ENCODE measurements at places on chromosomes 1 and 21.
A peak's percentile ranks its signal among the peaks of the same experiment; 100 is the strongest.

DNA sequence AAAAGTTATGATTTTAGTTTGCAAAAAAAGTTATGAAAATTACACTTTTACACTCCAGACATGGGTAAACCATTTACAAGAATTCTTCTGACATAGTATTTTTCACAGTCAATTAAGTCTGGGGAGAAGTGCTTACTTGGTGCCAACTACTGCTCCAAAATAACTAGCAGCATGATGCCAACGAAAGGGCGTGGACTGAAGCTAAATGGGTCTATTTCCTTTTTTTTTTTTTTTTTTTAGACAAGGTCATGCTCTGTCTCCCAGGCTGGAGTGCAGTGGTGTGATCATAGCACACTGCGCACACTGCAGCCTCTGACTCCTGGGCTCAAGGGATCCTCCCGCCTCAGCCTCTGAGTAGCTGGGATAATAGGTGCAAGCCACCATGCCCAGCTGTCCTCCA lies 43.2 kb downstream of the FMO4 start:
- no peak for DNase-seq

DNA sequence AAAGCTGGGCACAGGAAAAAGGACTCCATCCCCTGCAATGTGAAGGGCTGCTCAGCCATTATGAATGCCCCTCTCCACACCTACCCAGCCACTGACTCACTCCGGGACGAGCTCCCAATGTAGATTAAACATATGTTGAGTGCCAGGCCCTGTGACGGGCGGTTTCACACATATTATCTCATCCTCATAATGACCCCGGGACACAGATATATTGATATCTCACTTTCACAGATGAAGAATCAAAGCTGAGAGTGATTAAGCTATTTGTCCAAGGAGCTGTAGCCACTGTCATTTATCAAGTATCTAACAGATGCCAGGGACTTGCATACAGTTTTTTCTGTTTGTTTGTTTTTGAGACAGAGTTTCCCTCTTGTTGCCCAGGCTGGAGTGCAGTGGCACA lies 35.0 kb upstream of the SLC30A1 start:
- no peak for DNase-seq

- DNase-seq: no peak
Measured at GRCh38 chr1:155117610-155118009, 10.1 kb upstream of the EFNA1 start.

DNA sequence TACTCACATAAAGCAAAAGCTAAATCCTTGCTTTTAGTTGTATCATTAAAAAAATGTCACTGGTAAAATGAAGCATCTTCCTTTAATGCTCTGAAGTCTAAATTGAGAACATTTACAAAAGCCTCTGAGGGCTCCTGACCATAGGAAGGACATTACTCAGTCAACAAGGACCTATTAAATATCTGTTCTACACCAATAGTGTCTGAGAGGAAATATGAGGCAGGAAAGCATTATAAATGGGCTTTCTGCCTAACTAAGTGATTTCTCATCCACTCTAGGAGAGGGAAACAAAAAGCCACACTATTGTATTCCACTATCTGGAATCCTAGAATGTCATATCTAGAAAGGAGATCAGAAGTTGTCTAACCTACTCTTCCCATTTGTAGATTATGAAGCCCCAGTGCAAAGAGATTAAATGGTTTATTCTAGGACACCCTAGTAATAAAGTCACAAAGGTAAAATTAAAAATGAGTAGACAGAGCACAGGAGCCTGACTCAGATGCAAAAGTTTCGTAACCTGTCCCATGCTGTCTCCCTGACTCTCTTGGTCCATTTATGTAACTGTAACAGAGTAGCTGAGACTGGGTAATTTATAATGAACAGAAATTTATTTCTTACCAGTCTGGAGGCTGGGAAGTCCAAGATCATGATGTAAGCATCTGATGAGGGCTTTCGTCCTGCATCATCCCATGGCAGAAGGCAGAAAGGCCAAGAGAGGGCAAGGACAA lies 17.6 kb downstream of the RGS1 start:
- DNase-seq: no peak

DNA sequence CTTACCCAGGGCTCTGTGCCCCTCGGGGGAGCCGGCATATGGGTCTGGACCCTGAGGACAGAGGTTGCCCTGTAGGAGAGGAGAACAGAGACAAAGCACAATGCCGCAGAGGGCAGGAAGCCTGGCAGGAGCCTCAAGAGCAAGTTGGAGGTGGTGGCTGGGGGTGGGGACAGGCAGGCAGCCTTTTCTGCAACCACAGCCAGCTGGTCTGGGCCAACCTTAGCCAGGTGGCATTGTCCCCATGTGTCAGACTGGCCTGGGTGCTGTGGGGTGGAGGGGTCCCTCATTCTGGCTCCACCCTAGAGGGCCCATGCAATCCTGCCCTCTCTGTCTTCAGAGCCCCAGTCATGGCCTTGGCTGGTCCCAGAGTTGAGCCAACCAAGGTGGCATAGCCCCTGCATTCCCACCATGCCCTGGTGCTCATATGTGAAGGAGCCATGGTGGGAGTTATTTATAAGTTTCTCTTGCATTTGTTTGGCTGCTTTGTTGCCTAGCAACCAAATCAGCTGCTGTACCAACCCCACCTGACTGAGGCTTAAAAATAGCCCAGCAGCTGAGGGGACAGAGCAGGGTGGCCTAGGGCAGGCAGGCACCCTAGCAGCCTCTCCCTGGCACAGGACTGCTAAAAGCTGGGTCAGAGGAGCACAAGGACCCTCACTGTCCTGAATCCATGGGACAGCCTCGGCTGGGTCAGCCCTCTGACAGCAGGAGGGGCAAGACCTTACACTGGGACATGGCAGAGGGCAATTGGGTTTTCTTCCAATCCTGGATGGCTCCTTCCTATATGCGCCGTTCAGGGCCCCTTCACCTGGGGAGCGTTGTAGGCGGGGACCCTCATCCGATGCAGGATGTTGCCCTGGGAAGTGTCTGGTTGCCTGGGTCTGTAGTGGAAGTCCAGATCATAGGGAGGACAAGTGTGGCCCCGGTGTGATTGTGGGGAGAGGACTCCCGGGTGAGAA lies 19.5 kb downstream of the MAP7D1 start:
- peak; percentile 50 for DNase-seq

GRCh38 chr1:223323491-223324484 lies 40.2 kb downstream of the SUSD4 start:
- DNase-seq: no peak

- no peak for DNase-seq
Measured at GRCh38 chr1:241688940-241689368, 36.9 kb downstream of the WDR64 start.

GRCh38 chr1:174407665-174408064 lies 40.1 kb upstream of the GPR52 start:
- DNase-seq: no peak

- peak; percentile 55 for DNase-seq
Measured at GRCh38 chr1:56473582-56474270, 105.6 kb downstream of the PLPP3 start.

GRCh38 chr1:208756339-208756981 lies 512.3 kb upstream of the PLXNA2 start:
- no peak for DNase-seq

- no peak for DNase-seq
Measured at GRCh38 chr21:26461500-26461899, 111.6 kb downstream of the CYYR1 start.

DNA sequence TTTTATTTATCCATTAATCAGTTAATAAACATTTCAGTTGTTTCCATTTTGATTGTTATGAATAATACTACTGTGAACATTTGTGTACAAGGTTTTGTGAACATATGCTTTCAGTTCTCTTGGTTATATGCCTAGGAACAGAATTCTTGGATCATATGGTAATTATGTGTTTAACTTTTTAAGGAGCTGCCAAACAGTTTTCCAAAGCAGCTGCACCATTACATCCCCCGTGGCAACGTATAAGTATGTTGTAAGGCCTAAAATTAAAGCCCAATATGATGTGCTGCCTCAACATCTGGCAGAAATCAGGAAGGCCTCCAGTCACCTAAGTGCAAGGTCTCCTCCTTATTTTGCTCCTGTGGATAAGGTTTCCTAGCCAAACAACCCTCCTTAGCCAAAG lies 235.6 kb upstream of the CACYBP start:
- no peak for DNase-seq

GRCh38 chr21:39381009-39381408 lies 32.1 kb upstream of the HMGN1 start:
- DNase-seq: no peak

GRCh38 chr1:243708210-243708609 lies 141.8 kb downstream of the AKT3 start:
- DNase-seq: no peak

DNA sequence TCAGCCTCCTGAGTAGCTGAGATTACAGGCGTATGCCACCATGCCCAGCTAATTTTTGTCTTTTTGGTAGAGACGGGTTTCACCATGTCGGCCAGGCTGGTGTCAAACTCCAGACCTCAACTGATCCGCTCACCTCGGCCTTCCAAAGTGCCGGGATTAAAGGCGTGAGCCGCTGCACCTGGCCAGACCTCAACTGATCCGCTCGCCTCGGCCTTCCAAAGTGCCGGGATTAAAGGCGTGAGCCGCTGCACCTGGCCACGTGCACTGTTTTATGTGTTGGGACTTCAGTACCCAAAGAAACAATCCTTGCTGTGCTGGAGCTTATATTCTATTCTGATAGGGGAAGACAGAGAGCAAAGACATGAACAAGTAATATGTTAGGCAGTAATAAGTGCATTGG lies 10.1 kb downstream of the TRAF5 start:
- DNase-seq: no peak

All from anterior cingulate cortex (tissue), 58 donors.